ENCODE measurements at places on chromosomes 4 and X. TPM values are rescaled to one million over a fixed set of nuclear protein-coding genes. Genes with fewer than 3 reads are reported as not detected.
A peak's percentile ranks its signal among the peaks of the same experiment; 100 is the strongest.

DNA sequence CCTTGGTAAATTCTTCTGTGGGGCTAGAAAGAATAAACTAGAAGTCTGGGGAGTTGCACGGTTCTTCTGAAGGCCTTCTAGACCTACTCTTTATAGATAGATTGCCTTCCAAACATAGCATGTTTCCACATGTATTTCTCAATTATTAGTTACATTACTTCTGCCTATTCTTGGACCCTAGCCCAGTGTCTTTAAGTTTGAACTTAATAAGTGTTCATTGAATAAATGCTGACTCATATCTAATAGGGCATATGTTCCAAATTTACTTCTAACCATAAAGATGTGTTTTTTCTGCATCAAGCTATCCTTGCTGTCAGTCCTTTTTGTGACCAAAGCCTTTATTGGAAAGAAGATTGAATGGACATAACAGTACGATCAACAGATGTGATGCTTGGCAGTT, 503.6 kb upstream of the ZFP42 start:
- DNase-seq, result no peak

DNA sequence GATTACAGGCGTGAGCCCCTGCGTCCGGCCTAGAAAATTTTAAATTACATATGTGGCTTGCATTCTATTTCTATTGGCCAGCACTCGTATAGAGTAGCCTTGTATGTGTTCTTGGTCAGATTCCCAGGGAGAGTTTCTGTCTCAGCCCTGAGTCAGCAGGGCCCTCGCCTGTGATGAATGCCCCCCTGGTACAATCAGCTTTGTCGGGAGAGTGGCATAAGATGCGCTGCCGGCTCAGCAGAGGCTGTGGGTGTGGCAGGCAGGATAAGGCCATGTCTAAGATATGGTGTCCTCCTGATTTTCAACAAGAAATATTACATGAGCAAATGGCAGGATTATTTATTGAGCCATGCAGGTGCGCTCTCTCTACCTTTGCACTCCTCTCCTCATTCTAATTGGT, 1.6 kb upstream of the REELD1 start:
- no peak for DNase-seq

Gene AFF2
- 0.30 TPM for total RNA-seq

DNA sequence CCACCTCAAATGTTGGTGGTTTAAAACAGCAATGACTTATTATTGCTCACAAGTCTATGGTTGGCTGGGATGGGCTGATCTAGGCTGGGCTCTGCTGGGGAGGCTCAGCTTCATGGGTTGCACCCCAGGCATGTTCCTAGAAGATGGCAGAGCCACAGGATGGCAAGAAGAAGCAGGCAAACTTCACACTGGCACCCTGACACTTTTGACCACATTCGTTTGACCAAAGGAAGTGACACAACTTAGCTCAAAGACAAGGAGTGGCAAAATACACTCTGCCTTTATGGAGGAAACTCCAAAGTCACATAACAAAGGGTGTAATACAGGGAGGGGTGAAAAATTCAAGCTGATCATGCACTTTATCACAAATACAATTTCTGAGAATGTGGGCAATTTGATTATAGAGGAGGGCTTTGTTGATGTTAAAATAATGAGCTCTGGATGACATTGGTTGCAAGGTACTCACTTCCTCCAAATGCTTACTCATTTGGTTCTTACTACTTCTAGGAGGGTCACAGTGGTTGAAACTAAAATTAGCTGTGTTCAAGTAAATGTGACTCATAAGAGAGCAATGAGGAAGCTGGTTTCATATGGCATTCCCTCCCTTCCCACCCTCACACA, 249.2 kb upstream of the RPS6KA3 start:
- DNase-seq, result no peak

Gene PRPS1
- 27.4 TPM for total RNA-seq

DNA sequence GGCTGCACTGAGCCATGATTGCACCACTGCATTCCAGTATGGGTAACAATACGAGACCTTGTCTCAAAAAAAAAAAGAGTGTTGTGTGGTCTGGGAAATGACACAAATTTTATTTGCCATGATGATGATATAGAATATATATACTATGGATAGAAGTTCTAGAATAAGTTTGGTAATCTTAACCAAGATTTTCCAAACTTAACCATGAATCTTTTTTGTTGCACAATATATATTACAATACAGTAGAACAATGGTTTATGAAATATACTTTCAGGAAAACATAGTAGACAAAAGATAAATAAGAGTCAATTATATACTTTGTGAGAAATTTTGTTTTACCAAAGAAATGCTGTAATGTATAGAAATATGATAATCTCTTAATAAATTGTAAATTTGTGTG, 34.8 kb downstream of the MFSD8 start:
- no peak for DNase-seq

DNA sequence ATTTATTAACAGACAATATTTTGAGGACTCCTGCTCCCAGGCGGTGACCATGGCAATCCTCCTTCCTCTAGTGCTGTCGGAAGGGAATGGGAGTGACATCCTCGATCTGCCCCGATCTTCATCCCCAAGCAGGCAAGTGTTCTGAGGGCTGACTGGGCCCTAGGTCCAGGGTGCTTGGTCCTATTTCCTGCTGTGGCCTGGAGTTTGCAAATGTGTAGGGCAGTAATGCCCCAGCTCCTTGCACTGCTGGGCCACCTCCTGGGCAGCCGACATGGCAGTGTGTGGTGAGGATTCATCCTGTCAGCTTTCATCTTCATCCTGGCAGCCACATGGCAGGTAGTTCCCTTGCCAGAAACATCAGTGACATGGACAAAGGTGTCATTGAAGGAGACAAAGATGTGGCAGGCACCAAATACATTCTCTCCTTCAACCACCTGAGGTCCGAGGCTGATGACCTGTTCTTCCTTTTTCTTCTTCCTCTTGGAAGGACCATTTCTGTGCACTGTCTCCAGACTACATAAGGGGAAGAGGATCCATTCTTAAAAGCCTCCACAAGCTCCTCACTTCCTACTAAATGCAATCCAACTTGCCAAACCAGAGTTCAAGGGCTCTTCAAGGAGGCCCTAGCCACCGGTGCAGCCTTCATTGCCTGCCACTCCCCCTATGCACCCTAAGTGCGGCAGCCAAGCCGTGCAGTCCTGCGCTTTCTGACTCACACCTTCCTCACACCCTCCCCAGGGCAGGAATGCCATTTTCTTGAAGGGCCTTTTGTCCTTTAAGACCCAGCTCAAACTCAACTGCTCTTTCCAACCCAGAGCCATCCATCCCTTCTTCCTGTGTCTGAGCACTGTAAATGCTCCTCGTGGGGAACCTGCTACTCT, 65.7 kb downstream of the TMEM154 start:
- DNase-seq, result no peak

- DNase-seq, result no peak
Measured at GRCh38 chr4:71270901-71271300, 67.9 kb upstream of the SLC4A4 start.

- peak; percentile 29 for DNase-seq
Measured at GRCh38 chrX:31036895-31037294, 34.9 kb downstream of the FTHL17 start.

- no peak for DNase-seq
Measured at GRCh38 chr4:89158884-89159503, 47.7 kb downstream of the TIGD2 start.

DNA sequence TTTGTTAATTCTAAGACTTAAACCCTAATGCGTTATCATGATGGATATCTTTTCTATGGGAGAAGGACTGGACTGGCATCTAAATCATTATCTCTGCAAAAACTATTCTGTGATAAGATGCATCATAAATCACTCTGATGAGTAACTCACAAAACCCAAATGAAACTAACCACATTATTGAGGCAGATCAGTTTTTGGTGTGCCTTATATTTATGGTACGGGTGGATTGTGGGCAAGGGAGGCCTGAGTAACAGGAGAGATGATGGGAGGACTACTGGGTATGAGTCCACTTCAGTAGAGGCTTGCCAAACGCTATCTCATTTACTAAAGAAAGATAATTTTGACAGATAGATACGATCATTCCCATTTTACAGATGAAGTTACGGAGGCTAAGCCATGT, 66.4 kb upstream of the GUCY1A1 start:
- no peak for DNase-seq

DNA sequence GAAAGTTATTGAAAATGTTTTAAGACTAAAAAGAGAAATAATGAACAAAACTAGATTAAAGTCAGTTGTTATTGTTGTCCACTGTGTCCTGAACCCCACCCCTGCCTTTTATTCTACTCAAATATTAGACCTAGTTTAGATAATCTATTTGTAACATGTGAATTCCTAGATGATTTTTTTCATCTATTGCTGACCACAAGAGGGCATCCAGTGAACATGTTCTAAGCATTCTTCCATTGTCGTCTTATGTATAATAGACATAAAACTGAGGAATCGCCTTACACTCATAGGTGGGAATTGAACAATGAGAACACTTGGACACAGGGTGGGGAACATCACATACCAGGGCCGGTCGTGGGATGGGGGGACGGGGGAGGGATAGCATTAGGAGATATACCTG, 36.4 kb upstream of the HPRT1 start:
- DNase-seq, result no peak
